ENCODE measurements at places on chromosomes 16 and 17.

- DNase-seq: no peak
Observed at GRCh38 chr16:53131363-53132071, 76.7 kb downstream of the CHD9 start.

DNA sequence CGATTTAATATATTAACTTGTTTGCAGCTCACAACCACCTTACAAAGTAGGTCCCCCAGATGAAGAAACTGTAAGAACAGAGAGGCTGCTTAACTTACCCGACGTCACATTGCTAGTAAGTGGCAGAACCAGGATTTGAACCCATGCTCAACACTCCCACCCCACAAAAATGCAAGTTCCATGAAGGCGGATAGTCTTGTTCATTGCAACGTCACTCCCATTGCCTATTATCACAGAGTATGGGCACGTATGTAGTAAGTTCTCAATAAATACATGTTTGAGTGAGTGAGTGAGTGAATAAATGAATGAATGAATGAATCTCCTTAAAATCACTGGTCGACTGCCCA, 1.1 kb downstream of the USP31 start:
- DNase-seq: no peak

GRCh38 chr17:3497101-3497500, 21.3 kb downstream of the ASPA start:
- no peak for DNase-seq

DNA sequence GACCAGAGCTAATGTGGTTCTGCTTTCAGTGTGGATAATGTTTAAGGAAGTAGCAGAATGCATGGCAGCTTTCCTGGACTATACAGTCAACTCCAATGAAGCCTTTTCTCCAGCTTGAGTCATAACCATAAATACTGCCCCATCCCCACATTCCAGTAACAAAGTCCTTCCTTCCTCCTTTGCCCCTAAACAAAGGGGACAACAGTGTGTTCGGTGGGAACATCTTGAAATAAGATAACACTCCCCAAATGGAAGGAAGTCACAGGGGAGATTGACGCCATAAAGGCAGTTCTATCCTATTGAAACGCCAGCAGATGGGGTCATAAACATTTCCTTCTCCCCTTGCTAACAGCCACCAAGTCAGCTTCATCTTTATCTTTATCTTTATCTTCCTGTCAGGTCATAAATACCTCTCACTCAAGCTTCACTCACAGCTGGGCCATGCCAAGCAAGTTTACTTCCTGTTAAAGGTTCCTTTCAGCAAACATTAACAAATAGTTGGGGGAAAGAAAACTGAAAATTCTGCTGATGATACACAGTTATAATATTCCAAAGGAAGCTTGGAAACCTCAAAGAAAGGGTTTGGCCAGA, 136.7 kb downstream of the SNX11 start:
- DNase-seq: no peak

GRCh38 chr16:67000384-67001351, 12.3 kb downstream of the CES4A start:
- peak; percentile 59 for DNase-seq

DNA sequence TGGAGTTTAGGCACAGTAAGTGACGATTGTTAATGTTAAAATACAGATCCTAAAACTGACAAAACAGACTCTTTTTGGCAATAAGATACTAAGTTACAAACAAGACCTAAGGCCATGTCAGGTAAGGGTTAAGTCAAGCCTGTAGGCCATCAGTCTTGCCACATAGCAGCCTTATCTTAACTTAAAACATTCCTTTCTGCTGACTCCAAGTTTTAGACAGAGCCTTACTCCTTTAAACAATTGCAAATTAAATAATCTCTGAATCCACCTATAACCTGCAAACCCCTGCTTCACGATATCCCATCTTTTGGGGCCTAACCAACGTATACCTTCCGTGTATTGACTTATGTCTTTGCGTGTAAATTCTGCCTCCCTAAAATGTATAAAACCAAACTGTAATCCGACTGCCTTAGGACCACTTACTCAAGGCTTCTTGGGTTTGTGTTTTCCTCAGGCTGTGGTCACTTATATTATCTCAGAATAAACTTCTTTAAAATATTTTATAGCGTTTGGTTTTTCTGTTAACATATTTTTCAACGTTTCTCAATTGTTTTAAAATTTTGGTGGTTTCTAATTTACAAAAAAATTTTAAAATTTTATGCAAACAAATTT, 64.4 kb downstream of the EFCAB5 start:
- DNase-seq: no peak

Measured in SHP77 (cell line).